ENCODE measurements at places on chromosomes 7 and 10.

DNA sequence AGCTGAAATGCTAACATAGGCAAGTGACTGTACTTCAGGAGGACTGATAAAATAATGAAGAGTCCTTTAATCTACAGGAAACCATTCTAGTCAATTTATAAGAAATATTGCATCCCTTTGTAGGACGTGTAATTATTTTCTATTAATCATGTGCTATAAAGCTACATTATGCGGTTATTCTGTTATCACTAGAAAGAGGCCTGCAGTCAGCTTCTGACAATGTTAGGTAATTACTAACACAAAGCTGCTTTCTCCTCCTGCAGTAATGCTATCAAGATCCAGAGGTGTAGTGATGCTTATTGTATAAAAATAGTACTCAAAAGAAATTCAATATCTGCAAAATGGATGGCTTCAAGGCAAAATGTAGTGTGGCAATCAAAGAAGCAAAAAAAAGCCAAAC lies 191.1 kb downstream of the SKAP2 start:
- no peak for DNase-seq

DNA sequence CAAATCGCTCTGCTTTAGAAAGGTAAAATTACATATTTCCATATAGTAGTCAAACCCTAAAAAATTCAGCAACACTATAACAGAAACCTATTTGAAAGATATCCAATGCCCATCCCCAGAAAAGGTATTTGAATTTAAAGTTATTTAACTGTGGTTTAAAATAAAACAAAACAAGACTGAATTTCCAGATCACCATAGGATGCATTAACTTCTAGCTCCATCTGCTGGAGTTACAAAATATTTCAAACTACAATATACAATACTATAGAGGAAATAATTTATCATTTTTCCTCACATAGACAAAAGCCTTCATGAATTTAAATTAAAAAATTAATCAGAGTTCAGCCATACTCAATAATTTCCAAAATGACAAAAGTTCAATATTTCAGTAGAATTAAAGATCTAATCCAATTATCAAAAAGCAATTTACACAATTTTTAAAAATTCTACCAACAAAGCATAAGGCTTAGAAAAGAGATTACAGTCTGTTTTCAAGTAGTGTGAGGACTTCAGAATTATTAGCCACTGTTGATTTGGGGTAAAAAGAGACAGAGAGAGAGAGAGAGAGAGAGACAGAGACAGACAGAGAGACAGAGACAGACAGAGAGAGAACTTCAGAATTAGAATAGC lies 75.9 kb downstream of the LMBR1 start:
- no peak for DNase-seq

DNA sequence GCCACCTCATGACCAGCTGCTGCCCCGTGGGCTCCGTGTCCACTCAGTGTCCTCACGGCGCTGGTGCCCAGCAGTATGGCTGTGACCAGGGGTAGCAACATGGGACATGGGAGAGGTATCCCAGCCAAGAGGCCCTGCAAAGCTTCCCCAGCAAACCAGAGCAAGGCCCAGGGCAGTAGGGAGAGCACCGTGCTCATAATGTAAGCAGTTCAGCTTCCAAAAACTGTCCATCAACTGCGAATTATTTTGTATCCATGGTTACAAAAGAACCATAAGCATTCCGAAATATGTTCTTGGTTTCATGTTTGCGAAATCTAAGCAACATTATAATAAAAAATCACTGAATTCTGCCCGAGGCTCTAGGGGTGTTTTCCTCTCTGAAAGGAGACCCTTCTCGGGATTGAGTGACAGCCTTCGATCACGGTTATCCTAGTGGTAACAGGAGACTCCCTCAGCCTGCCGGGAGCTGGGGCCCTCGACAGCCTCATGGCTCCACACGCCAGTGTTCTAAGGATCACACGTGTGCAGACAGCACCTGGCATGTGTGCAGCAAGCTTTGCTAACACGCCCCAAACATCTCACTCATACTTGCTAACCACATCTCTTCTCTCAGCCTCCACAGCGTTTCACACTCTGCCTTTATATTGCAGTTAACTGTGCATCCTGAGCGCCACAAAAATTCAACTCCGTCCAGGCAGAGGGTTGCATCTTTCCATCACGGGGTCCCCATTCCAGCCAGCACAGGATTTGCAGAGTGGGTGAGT lies 117.6 kb downstream of the DIP2C start:
- no peak for DNase-seq

DNA sequence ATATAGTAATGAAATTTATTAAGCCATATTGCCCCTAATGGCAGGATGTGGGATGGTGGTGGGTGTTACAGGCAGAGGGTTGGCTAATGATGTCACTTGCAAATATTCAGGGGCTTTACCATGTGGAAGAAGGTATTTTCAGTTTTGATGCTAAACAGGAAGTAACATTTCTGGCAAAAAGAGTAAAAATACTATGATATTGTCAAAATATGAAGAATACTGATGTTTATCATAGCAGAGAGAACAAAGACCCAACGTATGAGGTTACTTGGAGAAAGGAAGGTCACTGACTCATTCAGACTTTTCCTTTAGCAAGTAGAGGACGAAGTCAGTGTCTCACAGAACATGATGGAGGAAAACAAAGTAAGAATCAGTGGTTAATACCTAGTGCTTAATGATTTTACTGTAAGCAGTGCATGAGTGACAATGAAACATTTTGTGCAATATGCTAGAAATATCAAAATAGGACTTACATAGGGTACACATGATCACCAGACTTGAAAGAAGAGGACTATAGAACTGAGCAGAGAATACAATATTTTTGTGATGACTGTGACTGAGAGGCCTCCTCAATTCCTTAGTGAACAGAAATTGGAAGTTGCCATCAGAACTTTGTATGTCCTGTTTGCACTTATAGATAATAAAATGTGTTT lies 89.7 kb upstream of the STEAP4 start:
- no peak for DNase-seq

GRCh38 chr7:115499956-115500355 lies 530.6 kb downstream of the TFEC start:
- no peak for DNase-seq

DNA sequence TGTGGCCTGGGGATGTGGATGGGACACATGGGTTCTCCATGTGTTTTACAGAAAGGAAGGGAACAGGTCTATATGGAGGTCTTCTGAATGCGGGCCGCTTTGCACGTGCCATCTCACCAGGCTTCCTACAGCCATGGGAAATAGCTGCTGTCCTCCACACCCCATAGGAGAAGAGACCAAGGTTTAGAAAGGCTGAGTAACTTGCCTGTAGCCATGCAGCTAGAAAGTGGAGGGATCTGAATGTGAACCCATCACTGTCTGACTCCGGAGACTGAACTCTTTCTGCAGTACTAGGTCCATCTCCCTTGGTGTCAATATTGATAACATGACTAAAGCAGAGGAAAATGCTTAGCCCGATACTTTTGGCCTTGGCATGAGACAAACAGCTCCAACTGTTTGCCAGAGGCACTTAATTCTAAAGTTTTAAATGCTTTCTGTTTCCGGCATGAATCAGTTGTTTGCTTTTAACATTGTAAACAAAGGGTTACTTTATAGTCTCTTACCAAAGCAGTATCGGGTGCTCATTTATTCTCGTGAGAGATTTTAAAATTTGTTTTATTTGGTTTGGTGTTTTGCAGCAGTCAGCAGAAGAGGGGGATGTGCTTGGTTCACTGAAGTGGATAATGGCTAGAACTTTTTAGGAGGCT lies 64.8 kb upstream of the LOXL4 start:
- no peak for DNase-seq

GRCh38 chr10:116011929-116012328 lies 261.1 kb downstream of the GFRA1 start:
- DNase-seq: no peak

DNA sequence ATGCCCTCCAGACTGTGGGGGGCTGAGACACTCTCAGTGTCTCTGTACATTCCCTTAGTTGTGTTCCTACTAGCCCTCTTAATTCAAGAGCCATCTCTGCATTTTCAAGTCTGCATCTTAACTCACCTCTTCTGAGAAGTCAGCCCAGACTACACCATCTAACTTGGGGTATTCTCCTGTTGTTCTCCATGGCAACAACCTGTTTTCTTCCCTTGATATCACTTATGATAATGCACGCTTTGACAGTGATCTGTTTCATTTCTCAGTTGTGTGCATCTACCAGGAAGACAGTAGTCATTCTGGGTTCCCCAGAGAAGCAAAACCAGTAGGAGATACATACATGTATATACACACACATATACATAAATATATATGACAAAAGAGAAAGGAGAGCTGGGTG lies 707.3 kb upstream of the IGFBP3 start:
- DNase-seq: no peak

- peak; percentile 66 for DNase-seq
Measured at GRCh38 chr10:69344591-69345252, 66.4 kb downstream of the HK1 start.

DNA sequence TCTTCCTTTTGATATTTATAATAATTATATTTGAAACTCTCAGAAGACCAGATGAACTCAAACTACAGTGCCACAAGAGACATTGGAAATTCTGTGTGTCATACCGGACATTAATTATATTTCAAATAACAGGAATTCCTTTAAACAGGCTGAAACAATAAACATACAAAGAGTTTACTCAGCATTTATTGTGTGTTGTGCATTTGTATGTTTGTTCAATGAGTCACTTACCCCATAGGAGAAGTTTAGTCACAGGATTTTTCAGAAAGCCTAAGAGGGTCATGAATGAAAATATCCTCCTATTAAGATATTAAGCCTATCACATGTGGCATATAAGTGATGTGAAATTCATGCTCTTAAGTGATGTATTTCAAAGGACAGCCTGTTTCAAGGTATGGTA lies 566.8 kb downstream of the CNTNAP2 start:
- no peak for DNase-seq

GRCh38 chr10:15744217-15744865 lies 24.6 kb upstream of the ITGA8 start:
- peak; percentile 1 for DNase-seq

GRCh38 chr10:96720422-96721206 lies at the start of gene PIK3AP1:
PIK3AP1 (minus strand) TSS chr10:96720514; CDS start chr10:96720394, 120 bp downstream.
- peak; percentile 51 for DNase-seq

DNA sequence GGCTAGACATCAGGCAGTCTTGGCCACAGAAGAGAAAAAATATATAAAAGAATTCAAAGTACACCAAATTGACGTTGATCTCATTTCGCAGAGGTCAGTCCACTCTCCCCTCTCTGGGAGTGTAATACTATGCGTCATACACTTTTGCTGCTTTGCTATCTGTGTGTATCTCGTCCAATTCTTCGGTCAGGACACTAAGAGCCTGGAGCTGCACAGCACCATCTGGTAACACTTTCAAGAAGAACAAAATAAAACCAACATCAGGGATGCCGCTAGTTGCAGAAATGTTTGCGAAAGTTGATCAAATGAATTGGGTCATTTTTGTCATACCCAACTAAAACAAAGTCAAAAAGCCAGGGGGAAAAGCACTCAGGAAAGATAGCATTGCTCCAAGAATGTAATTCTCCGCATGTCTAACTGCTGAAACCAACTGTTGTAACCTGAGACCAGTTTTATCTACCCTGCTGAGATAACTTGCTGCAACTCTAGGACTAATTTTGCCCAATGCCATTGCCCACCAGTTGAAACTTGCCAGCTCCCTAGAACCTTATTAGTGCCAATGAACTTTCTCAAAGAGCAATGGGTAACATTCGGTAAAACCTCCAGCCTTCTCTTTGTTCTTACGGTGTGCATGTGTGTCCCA lies 23.0 kb downstream of the TMEM176A start:
- no peak for DNase-seq

DNA sequence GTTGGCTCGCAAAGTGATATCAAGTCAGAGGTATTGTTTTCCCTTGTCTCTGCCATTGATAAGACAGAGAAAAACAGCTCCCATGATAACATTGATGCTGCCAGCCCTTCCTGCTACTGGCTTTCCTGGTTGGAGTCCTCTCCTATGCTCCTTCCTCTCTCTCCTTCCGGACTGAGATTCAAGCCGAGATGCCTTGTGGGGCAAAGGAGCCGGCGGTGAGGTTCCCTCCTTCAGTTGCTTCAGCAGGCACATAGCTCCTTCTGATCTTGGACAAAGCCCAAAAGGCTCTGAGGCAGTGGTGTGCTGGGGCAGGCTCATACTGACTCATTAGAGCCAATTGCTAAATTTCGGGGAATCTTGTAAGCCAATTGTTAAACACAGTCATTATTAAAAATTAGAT lies 8.8 kb upstream of the ZCCHC24 start:
- no peak for DNase-seq

DNA sequence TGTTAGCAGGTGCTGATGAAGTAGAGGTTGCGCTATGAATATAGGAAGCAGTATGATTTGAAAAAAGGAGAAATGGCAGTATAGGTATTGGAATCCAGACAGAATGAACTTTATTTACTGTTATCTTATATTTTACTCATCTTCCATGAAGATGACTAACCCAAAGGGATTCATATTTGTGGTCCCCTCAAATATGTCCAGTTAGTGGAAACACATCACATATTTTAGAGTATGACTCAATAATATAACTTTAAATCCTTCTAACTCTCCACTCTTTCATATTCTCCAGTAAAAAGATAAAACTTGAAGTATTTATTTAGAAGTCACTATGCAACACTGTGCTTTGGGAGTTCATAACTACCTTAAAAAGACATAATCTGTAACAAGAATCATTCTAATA lies 286.5 kb upstream of the LRRTM3 start:
- no peak for DNase-seq

DNA sequence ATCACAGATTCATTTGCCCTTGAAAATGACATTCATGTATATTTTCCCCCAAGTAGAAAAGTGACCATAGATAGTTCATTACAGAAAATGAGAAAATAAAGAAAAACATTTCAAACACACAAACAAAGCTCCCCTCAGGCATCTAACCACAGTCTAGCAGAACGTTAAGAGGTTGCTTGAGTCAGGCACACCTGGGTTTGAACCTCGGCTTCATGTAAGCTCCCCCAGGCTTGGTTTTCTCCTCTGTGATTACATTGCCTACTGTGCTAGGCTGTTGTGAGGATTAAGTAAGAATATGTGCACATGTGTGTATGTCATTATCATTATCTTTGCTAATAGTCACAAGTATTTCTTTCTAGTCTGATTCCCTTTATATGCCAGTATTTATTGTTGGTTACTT lies 9.1 kb downstream of the DNTT start:
- no peak for DNase-seq

DNA sequence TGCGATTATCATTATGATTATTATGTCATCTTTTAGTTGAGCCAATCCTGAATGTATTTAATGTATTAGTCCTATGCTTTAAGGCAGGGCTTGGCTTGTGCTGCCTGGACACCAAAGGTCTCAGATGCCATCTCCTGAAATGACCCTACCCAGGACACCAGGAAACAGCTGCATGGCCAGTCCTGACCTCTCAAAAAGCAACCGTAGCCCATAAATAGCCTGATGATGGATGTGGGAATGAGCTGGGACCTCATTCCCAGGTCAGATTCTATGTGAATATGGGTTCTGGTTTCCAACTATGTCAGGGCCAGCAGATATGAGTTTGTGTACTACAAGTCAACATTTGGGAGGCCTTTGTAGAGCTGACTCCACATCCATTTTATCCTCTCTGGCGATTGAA lies 438.4 kb downstream of the NRG3 start:
- no peak for DNase-seq

DNA sequence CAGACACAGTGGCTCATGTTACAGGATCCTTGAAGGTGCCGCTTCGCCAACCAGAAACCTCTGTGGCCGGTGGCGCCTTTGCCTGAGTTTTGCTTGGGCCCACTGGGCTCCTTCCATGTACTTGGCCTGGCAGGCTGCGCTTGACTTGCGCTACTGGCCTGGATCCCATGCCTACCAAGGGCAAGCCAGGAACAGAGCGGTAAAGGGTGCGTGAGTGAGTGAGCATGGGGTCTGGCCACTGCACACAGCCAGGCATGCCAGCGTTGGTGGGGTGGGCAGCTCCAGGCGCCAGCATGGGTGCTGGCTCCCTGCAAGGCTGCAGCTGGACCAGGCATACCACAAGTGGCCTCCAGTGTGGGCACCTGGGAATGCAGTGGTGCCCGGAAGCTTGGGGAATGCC lies 16.3 kb upstream of the TSPAN15 start:
- DNase-seq: no peak
